ENCODE measurements at places on chromosomes 4 and X. TPM values are rescaled to one million over a fixed set of nuclear protein-coding genes. Genes with fewer than 3 reads are reported as not detected.

The ERAS gene
- total RNA-seq: not detected

GRCh38 chr4:86935853-86936733 is 1.3 kb downstream of the AFF1 start:
- DNase-seq: peak; percentile 57

- no peak for DNase-seq
Measured at GRCh38 chr4:43071069-43071468, 178.6 kb downstream of the GRXCR1 start.

The SORBS2 gene
- total RNA-seq: under 0.01 TPM

The ATP8A1 gene
- 0.83 TPM for total RNA-seq

Data from IMR-90 (cell line).